ENCODE measurements at places on chromosomes 1 and 21.

- H3K27ac ChIP-seq, result no peak overlapping the region
- no peaks in the 10 kb centered on the region for H3K4me1 ChIP-seq
- no peak for DNase-seq
- no peak overlapping the region for H3K4me3 ChIP-seq
- no peaks in the 10 kb centered on the region for H3K36me3 ChIP-seq
Observed at GRCh38 chr1:14625572-14625971, 27.1 kb downstream of the KAZN start.

- H3K27me3 ChIP-seq, result no peaks in the 10 kb centered on the region
- H3K4me3 ChIP-seq, result no peak overlapping the region
- no peaks in the 10 kb centered on the region for H3K36me3 ChIP-seq
- H3K4me1 ChIP-seq, result peaks cover 14% of the 10 kb centered on the region
- no peak overlapping the region for H3K27ac ChIP-seq
Observed at GRCh38 chr1:91853397-91853796, 32.6 kb downstream of the TGFBR3 start.

DNA sequence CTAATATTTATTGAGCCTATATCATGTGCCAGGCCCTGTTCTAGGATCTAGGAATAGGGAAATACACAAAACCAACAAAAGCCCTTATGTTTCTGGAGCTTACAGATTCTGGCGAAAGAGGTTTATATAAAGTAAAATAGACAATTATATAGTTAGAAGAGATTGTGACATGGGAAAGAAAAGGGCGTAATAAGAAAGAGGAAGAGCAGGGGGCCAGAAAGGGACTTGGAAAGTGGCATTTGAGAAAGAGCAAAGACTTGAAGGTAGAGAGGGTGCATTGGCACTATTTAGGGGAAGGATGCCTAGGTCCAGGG lies 322.5 kb upstream of the FAM78B start:
- no peaks in the 10 kb centered on the region for H3K36me3 ChIP-seq
- no peak for DNase-seq
- no peaks in the 10 kb centered on the region for H3K27me3 ChIP-seq

DNA sequence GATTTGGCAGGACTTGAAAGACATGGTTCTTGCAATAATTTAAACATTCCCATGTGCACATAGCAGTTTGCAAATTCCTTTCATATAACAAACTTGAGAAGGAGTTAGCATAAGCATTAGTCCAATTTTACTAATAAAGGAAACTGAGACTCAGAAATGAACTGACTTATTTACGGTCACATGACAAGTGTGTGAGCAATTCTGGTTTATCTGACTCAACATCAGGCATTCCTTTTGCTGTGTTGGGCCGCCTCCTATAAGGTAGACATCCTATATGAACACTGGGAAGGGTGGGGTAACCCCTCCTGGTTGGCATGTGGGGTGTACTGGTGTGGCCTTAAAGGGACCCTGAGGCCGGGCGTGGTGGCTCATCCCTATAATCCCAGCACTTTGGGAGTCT lies 8.5 kb upstream of the CPT2 start:
- no peak overlapping the region for H3K27ac ChIP-seq
- no peak overlapping the region for H3K4me3 ChIP-seq
- no peaks in the 10 kb centered on the region for H3K4me1 ChIP-seq
- H3K27me3 ChIP-seq, result no peaks in the 10 kb centered on the region

- peak; percentile 55 for DNase-seq
- no peaks in the 10 kb centered on the region for H3K36me3 ChIP-seq
Observed at GRCh38 chr1:3695326-3696217, 43.3 kb downstream of the TP73 start.

- H3K36me3 ChIP-seq, result no peaks in the 10 kb centered on the region
- H3K4me1 ChIP-seq, result no peaks in the 10 kb centered on the region
- H3K27ac ChIP-seq, result no peak overlapping the region
- no peak for DNase-seq
- H3K27me3 ChIP-seq, result peaks cover 3% of the 10 kb centered on the region
Observed at GRCh38 chr1:65103807-65104206, 44.2 kb upstream of the AK4 start.

GRCh38 chr1:168621356-168621755 lies 45.0 kb downstream of the XCL1 start:
- H3K36me3 ChIP-seq, result no peaks in the 10 kb centered on the region
- no peaks in the 10 kb centered on the region for H3K27me3 ChIP-seq
- H3K4me3 ChIP-seq, result no peak overlapping the region
- H3K4me1 ChIP-seq, result no peaks in the 10 kb centered on the region
- no peak overlapping the region for H3K27ac ChIP-seq

DNA sequence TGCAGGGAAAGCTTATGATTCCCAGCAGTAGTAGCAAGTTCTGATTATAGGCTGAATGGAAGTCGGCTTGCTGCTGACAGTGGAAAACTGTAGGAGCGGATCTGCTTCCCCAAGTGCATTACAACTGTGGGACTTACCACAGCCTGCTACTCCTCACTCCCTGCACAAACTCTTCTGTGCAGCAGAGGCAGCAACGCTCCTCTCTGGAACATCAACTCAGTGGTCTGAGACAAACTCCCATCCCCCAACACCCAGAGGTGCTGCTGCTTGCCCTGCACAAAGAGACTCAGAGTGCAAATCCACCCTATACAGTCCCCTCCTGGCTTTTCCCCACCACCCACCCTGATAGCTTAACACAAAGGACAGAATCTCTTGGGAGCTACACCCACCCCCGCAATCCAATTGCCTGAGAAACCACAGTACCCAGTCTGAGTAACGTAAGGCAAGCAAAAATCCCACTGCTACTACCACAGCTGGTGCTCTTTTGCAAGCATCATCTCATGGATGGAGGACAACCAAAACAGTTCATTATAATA lies 1455.2 kb downstream of the AMY1C start:
- no peak for DNase-seq
- H3K27ac ChIP-seq, result no peak overlapping the region
- H3K4me3 ChIP-seq, result no peak overlapping the region
- no peaks in the 10 kb centered on the region for H3K36me3 ChIP-seq
- no peaks in the 10 kb centered on the region for H3K4me1 ChIP-seq

DNA sequence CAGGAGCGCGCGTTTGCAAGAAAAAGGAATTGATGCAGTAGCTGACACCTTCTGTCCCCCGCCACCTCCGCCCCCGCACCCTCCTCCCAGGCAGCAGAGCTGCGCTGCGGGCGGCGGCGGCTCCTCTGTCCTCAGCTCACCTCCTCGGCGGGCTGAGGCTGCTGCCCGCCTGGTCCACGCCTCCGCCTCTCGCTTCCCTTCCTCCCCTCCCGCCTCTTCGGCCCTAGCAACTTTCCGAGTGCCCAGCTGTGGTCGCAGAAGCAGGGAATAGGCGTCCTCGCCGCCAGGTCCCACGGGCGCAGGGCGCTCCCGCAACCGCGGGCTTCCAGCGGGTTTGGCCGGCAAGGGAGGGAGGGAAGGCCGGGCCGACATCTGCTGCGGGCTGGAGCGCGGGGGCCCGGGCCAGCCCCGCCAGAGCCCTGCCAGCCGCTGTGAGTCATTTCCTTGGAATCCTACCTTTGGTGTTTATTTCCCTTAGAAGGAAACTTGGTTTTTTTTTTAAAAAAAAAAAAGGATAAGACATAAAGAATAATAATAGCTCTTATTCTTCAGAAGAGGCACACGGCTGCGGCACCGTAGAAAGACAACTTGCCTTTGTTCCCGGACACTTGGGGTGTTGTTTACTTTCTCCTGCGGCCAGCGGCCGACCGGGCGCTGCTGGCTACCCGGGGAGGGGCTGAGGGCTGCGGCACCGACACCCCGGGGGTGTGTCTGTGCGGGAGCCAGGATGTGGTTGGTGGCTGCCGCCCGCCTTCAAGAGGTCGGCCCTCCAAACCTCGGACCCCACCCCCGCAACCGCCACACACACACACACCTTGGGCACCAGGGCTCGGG lies 1.1 kb downstream of the SERTAD4 start:
- no peak overlapping the region for H3K27ac ChIP-seq
- peaks cover 28% of the 10 kb centered on the region for H3K27me3 ChIP-seq
- no peaks in the 10 kb centered on the region for H3K36me3 ChIP-seq
- peak; percentile 66 for DNase-seq
- peaks cover 15% of the 10 kb centered on the region for H3K4me1 ChIP-seq
- H3K4me3 ChIP-seq, result peak overlapping the region; percentile 37

Data from adrenal gland (tissue), 19 donors.